ENCODE measurements at places on chromosomes 1 and 21.
A peak's percentile ranks its signal among the peaks of the same experiment; 100 is the strongest.

DNA sequence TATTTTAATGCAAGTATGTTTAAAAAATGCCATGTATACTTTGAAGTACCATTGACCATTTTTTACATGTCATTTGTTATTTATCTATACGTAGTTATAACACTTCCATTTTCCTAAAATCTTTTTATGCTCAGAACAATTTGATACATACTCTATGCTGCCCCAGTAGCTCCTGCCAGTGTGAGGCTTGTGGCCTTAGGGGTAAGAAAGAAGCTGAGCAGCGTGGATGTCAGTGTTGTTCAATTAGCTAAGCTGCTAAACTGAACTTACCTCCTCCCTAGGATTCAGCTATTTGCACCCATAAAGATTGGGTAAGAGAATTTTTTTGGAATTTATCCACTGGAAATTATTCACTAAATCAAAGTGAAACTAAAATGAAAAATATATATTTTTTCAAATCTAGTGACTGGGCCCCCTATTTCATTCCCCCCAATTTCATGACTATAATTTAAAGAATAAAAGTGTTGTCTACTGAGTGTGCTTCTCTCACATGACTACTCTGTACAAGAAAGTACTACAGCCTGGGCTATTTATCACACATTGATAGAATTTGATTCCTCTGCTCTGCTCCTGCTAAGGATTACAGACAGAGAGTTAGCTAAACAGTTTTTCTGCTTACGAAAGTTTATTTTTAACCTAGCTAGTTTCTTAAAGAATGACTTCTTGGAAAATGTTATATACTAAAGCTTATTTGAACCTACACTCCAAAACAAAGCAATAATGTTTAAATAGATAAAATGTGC lies 1030.3 kb upstream of the ADGRL4 start:
- no peak for DNase-seq

- DNase-seq, result no peak
These were observed 34.4 kb downstream of the SPRTN start for GRCh38 chr1:231372501-231372900.

DNA sequence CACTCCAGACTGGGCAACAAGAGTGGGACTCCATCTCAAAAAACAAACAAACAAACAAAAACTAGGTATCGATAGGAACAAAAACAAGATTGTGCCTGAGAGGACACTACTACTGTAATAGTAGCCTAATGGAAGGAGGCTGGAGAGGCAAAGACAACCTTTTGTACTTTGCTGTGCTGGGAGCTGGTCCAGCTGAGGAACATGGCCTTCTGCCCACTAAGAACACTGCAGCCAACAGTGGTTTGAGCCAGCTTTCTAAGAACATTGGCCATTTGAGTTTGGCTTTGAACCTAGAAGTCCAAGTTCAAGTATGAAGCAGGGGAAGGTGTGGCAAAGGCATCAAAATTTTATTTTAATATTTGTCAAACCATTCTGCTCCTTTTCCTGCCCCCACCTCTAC lies 22.7 kb upstream of the RGS8 start:
- no peak for DNase-seq

DNA sequence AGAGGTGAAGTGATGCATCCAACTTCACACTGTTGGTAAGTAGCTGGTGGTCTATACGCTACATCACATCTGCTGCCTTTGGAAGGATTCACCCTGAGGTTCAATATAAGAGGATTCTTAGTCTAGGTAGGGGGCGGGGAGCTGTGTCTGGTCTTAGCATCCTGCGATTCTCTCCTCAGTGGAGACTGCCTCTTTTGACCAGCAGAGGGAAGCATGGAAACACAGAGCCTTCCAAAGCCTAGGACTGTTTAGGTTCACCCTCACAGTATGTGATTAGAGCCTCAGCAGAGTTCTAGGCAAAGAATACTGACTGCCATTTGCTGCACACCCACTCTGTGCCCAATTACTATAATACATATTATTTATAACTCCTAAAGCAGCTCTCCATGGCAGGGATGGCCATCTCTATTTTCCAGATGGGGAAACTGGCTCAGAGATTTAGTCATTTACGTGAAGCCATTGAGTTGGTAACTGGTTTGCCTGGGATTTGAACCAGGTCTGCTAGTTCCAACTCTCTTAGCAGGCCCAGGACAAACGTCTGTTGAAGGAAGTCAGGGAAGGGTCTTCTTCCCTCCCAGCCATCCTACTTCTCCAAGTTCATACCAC lies 28.9 kb upstream of the EFCAB14 start:
- peak; percentile 46 for DNase-seq

- no peak for DNase-seq
These were observed 8.3 kb downstream of the TEX35 start for GRCh38 chr1:178521241-178521640.

DNA sequence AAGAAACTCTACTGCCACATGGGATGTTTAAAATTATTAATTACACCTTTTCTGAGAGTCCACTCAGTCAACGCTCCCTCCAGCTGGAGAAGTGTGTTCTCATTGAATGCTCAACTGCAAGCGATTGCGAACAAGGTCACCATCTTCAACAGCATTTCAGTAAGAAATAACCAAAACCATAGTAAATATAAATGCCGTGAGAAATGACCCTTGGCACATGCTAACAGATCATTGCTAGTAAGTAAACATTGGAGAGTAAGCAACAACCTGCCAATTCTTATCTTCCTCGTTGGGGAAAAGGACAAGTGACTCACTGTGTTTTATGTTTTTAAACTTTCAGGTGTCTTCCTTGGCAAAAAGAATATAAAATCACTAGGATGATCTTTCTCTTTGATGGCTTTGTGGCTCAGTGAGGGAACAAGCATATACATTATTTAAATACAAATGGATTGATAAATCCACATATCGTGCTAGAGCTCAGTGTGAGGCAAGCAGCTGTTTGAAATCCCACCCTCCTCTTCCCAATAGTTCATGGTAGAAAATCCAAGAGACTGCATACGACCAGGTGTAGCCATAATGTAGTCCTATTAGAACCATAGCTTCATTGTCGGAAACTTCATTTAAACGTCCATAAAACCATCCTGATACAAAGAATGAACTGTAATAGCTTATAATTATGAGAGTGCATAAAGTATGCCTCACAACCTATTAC lies 214.6 kb downstream of the GRIK1 start:
- peak; percentile 1 for DNase-seq

GRCh38 chr1:29333008-29333407 lies 96.7 kb downstream of the PTPRU start:
- peak; percentile 83 for DNase-seq

DNA sequence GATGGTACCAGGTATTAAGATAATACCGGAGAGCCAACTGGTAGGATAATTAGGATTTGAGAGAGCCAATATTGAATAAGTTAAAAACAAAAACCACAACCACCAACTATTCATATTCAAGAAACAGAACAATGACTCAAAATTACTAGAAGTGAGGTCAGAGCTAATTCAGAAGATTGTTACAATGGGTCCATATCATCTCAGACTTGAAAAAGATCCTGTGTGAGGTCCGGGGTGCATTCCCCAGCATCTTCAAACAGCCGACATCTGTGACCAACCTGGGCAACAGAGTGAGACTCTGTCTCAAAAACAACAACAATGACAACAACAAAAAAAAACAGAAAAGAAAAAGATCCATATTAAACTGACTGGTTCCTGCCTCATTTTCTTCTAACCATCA lies 18.6 kb downstream of the AK2 start:
- DNase-seq, result no peak

GRCh38 chr1:236066054-236066453 lies 1.2 kb upstream of the NID1 start:
- no peak for DNase-seq

DNA sequence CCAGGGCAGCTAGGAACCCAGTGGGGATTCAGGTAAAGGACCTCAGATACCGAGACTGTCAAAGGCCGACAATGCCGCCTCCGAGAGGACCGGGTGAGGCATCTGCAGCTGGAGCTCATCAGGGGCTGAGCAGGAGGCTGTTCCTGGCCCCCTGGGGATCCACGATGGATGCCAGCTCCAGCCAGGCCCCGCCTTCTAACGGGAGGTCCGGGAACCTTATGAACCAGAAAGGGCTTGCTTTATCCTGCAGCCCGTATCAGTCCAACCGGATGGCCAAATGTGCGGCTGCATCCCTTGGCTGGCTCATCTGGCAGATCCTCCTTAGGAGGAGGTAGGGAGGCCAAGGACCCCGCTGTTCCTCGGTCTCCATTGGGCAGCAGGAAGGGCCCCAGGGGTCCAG lies 32.0 kb downstream of the SLC45A1 start:
- DNase-seq, result no peak

GRCh38 chr1:155052439-155053395 lies 1.6 kb downstream of the ADAM15 start:
- DNase-seq, result peak; percentile 46

DNA sequence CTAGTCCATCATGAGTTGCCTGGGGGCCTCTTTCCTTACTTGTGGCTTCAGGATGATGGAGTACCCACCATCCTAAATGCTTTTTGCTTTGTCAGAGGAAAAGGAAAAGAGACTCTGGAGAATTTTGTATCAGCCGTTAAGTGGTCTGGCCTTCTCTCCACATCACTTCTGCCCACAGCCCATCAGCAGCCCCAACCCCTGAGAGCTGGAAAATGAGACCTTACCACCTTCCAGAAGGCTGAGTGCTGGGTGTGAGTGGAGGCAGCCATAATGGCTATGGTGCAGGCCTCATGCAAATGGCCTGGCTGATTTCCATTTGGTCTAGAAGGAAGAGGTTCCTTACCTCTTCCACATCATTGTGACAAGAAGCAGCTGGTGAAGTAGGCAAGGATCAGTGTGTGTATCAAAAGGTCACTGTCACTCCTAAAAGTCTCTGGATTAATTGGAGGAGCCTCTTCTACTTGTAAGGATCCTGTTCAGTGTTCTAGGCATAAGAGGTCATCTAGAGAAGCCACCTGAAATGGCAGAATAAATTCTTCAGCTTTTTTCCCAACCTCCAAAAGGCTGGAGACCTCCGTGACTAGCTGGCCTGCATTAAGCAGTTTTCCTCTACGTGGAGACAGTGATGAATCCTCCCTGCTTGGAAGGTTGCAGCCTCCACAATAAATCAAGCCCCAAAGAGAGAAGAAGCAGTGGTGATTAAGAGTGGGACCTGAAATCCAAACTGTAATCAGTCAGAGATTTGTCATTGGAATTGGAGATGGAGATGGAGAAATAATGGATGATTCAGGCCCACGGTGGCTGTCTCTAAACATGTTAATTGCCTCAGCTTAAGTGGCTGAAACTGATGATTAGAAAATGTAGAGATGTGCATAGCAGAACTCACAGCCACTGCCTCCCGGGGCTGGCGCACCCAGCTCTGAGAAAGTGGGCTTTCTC lies 111.5 kb downstream of the CNIH3 start:
- DNase-seq, result no peak

DNA sequence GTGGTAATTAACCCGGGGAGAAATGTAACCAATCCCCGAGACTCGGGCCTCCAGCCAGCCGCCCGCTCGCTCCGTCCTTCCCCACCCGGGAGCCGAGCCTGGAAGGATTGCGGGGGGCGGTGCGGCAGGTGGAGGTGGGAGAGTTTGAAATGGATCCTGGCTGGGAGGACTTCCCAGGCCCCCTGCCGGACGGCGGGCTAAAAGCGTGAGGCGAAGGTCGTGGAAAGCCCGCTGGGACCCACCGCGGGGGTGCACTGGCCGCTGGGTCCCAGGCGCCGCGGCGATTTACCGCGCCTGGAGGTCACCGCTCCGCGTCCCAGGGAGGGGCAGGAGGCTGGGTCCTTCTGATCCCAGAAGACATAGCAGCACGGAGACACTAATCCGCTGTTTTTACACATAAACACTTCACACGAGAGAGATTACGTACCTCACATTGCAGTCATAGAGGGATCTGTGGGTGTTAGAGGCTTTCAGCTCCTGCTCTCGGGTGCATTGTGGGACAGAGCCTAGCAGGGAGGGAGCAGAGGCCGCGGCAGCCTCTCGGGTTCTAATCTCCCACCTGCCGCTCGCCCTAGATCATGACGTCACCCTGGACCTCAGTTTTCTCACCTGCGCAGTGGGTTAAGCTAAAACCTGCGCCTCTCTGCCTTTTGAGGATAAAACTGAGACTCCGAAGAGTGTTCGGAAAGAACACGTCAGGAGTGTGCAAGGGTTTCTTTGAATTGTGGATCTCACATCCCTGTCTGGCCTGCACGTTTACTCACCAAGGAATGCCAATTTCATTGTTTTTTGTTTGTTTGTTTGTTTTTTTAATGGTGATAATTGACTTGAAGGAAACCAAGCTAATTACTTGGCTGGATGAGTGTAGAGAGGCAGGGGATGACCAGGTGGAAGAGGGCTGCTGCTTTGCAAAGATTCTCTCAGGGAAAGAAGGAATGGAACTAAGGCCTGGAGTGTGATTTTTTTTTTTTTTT lies 17.1 kb upstream of the TMEM9 start:
- peak; percentile 67 for DNase-seq

DNA sequence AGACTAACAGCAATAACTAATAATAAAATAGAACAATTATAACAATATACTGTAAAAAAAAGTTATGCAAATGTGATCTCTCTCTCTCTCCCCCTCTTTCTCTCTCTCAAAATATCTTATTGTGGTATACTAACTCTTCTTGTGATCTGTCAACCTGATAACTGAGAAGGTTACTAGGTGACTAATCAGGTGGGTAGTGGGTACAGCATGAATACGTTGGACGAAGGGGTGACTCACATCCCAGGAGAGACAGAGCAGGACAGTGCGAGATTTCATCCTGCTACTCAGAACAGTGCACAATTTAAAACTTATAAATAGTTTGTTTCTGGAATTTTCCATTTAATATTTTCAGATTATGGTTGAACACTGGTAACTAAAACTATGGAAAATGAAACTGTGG lies 257.5 kb downstream of the LRRC40 start:
- DNase-seq, result no peak

DNA sequence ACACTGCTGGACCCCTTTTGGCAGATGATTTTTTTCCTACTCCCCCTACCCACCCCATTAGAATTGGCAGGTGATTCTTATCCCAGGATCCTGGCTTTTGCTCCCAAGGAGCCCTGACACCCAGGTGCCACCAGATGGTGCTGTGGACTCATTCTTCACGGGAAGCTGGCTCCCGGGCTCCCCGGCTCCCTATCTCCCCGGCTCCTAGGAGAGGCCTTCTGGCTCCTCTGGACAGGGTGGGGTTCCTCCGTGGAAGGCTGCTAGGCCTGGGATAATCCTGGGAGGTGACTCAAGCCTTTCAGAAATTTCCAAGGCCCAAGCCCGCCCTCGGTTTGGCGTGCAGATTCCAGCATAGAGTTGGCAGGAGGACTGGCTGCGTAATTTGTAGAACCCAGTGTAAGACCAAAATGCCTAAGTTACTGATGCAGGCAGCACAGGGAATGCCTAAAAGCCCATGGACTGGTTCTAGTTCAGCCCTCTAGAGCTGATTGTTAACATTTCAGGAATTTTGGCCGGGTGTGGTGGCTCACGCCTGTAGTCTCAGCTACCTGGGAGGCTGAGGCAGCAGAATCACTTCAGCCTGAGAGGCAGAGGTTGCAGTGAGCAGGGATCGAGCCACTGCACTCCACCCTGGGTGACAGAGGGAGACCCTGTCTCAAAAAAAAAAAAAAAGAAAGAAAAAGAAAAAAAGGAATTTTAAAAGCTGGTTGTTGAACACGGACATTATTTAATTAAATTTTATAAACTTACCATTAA lies 6.8 kb upstream of the BSDC1 start:
- DNase-seq, result peak; percentile 70

- DNase-seq, result no peak
These were observed 53.1 kb upstream of the CACNA1E start for GRCh38 chr1:181430015-181430885.

GRCh38 chr1:73980324-73981040 lies 217.5 kb downstream of the LRRIQ3 start:
- DNase-seq, result no peak

GRCh38 chr21:37082856-37083528 lies 9.9 kb downstream of the TTC3 start:
- DNase-seq, result no peak

All from NCI-H1105 treated with DMSO at 0.1 percent for 48 hours (cell line).